IgD-negative memory B cell (primary cell): ENCODE measurements at places on chromosomes 6 and 20. TPM values are rescaled to one million over a fixed set of nuclear protein-coding genes. Genes with fewer than 3 reads are reported as not detected.

KCNS1 gene
- not detected for polyA plus RNA-seq

NOX3 gene
- not detected for polyA plus RNA-seq

DOK5 gene
- polyA plus RNA-seq = not detected

LGSN gene
- not detected for polyA plus RNA-seq

TSPO2 gene
- not detected for polyA plus RNA-seq

WASF1 gene
- 2.5 TPM for polyA plus RNA-seq

OR12D3 gene
- polyA plus RNA-seq = not detected

GNMT gene
- polyA plus RNA-seq = 1.2 TPM

HAO1 gene
- polyA plus RNA-seq = not detected

SIRPG gene
- polyA plus RNA-seq = 3.2 TPM

LYRM4 gene
- polyA plus RNA-seq = 36.3 TPM

BCAS4 gene
- 118 TPM for polyA plus RNA-seq

PPT2 gene
- polyA plus RNA-seq = 1.5 TPM

SLC32A1 gene
- not detected for polyA plus RNA-seq

ADGRG6 gene
- not detected for polyA plus RNA-seq

OR2H2 gene
- polyA plus RNA-seq = not detected

TRIM15 gene
- polyA plus RNA-seq = not detected

CYP39A1 gene
- not detected for polyA plus RNA-seq

MUC21 gene
- not detected for polyA plus RNA-seq

CALHM6 gene
- polyA plus RNA-seq = 307 TPM

PNPLA1 gene
- polyA plus RNA-seq = 0.19 TPM

PRELID3B gene
- 36.5 TPM for polyA plus RNA-seq

KCNQ2 gene
- 0.29 TPM for polyA plus RNA-seq

RSPO4 gene
- polyA plus RNA-seq = not detected

LKAAEAR1 gene
- 0.83 TPM for polyA plus RNA-seq

SSTR4 gene
- not detected for polyA plus RNA-seq

NFATC2 gene
- polyA plus RNA-seq = 17.4 TPM

SOX18 gene
- polyA plus RNA-seq = not detected

COL9A1 gene
- not detected for polyA plus RNA-seq

TEAD3 gene
- polyA plus RNA-seq = not detected
